ENCODE measurements at places on chromosomes 2 and 18. TPM values are rescaled to one million over a fixed set of nuclear protein-coding genes. Genes with fewer than 3 reads are reported as not detected.

GRCh38 chr18:64765908-64766307 lies 617.0 kb upstream of the LINC00305 start:
- no peak overlapping the region for H3K27ac ChIP-seq
- no peaks in the 10 kb centered on the region for H3K36me3 ChIP-seq
- H3K27me3 ChIP-seq = no peaks in the 10 kb centered on the region
- H3K4me3 ChIP-seq = no peak overlapping the region
- H3K4me1 ChIP-seq = no peaks in the 10 kb centered on the region

DNA sequence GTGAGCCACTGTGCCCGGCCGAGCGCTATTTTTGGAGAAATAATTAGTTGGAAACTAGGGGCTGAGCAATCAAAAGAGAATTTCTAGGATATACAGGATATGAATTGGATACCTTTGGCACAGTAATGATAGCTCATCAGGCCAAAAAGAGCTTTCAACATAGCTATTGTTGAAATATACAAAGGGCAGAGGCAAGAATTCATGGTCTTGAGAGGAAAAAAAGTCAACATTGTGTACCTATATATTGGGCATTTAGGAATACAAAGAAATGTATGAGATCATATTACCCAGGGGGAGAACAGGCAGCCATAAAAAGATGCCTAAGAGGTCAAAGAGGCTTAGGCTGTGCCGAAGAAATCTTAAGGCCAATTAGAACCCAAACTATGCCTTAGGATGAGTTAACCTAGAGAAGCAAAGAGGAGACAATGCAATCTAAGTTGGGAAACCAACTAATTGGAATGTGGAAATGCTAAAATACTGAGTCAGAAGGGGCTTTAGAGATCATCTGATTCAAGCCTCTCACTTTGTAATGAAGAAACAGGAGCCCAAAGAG lies 99.0 kb downstream of the RBBP8 start:
- no peak for DNase-seq
- H3K36me3 ChIP-seq = peaks cover 11% of the 10 kb centered on the region
- H3K27ac ChIP-seq = no peak overlapping the region
- no peak overlapping the region for H3K4me3 ChIP-seq
- H3K4me1 ChIP-seq = no peaks in the 10 kb centered on the region
- H3K27me3 ChIP-seq = no peaks in the 10 kb centered on the region

The UGT1A5 gene
- total RNA-seq = not detected

DNA sequence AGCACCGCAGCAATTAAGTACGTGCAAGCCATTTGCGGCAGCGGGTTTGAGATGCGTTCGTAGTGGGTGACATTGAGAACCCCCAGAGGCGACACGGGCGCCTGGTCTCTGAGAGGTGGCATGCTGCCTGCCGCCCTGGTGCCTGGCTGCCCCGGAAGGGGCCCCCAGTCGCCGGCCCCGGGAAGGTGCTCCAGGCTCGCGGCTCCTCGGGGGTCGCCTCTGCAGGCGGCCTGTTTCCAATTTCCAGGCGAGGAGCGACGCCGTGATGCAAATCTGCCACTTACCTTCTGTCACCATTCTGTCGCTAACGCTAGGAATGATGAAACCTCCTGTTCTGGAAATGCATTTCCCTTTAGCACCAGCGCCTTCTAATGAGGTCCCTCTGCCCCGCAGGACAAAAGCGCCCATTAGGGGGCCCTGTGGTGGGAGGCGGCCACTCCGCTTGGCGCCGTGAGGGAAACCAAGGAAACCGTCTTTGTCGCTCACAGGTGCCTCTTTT lies 13.0 kb downstream of the KIF5C start:
- H3K27ac ChIP-seq = no peak overlapping the region
- H3K36me3 ChIP-seq = peaks cover 1% of the 10 kb centered on the region
- H3K27me3 ChIP-seq = peaks cover 38% of the 10 kb centered on the region
- peak overlapping the region; percentile 74 for H3K4me3 ChIP-seq
- peak; percentile 30 for DNase-seq

- no peaks in the 10 kb centered on the region for H3K27me3 ChIP-seq
- no peak overlapping the region for H3K4me3 ChIP-seq
- H3K27ac ChIP-seq = no peak overlapping the region
- no peaks in the 10 kb centered on the region for H3K36me3 ChIP-seq
- DNase-seq = no peak
Measured at GRCh38 chr2:63699549-63699839, 110.7 kb downstream of the MDH1 start.

GRCh38 chr2:203033395-203033794 lies 18.7 kb downstream of the NBEAL1 start:
- peaks cover 16% of the 10 kb centered on the region for H3K4me1 ChIP-seq
- no peak overlapping the region for H3K27ac ChIP-seq
- no peak overlapping the region for H3K4me3 ChIP-seq
- H3K36me3 ChIP-seq = peaks cover 2% of the 10 kb centered on the region
- no peak for DNase-seq

DNA sequence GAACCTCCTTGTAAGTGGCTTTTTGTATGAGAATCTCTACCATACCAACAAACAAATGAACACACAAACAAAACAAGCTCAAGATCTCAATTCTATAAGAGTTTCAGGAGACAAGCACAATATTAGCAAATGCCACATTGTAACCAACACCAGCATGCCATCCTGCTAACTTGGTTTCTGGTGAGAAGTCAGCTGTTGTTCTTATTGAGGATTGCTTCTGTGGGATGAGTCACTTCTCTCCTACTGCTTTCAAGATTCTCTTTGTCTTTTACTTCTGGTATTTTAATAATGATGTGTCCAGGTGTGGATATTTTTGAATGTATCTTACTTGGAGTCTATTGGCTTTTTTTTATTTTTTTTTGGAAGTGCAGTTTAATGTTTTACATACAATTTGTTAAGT lies 131.7 kb downstream of the BCL2L11 start:
- H3K4me3 ChIP-seq = no peak overlapping the region
- no peaks in the 10 kb centered on the region for H3K27me3 ChIP-seq
- H3K4me1 ChIP-seq = peaks cover 5% of the 10 kb centered on the region
- H3K36me3 ChIP-seq = peaks cover 2% of the 10 kb centered on the region
- no peak overlapping the region for H3K27ac ChIP-seq

DNA sequence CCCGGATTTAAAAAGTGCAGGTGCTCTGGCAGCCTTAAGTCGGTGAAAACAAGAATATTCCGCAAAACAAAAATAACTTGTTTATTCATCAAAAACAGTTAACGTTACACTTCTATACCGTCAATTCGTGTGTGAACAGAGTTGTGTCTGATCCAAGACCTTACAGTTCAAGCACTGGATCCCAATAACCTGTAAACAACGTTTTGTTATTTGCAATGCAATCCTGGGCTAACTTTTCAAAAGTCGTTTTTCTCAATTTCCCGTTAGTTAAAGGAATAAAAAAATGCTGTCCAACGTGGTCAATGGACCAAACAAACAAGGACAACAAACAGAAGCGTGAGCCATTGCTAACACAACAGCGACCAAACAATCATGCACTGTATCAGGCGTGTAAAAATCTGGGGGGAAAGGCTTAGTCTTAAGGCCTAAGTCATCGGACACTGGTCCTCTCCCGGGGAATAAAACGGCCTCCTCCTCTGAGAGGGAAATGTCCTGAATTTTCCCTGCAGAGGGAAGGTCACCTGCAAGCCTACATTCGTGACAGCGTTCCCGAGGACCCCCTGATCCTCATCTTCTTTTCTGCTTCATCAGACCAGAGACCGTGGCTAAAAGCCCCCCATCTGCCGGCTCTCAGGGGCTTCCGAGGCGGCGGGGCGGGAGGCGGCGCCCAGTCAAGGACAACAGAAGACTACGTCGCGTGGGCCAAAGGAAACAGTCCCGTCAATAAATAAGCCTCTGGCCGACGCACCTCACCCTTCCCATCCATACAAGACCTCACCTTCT lies 490 bp downstream of the NDUFS1 start:
- peak overlapping the region; percentile 75 for H3K4me3 ChIP-seq
- H3K27ac ChIP-seq = peak overlapping the region; percentile 98
- H3K36me3 ChIP-seq = peaks cover 54% of the 10 kb centered on the region
- H3K27me3 ChIP-seq = no peaks in the 10 kb centered on the region
- no peak for DNase-seq
- H3K4me1 ChIP-seq = peaks cover 50% of the 10 kb centered on the region

The CNGA3 gene
- not detected for total RNA-seq

DNA sequence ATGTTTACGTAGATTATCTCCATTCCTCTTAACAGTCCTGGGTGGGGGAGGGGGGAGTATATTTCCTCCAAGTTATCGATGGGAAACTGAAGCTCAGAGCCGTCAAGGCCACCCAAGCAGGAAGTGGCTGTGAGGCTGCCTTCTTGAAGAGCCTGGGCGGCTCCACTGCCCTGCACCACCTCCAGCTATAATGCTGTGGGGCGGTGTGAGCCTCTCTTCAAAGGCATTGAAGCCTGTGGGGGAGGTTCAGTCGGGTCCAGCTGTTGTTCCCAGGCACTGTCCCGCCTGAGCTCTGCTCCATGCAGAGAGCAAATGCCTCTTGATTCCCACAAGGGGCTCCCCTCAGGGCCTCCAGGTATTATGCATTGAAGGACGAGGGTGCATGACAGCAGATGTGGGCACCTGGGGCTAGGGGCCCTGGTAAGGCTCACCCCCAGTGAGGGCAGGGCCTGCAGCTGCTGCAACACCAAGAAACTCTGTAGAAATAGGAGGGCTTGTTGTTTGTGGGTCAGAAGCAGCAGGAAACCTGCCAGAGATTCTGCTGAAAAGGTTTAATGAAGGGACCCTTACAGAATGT lies 29.5 kb upstream of the LAPTM4A start:
- H3K27ac ChIP-seq = no peak overlapping the region
- H3K36me3 ChIP-seq = no peaks in the 10 kb centered on the region
- H3K27me3 ChIP-seq = peaks cover 4% of the 10 kb centered on the region

DNA sequence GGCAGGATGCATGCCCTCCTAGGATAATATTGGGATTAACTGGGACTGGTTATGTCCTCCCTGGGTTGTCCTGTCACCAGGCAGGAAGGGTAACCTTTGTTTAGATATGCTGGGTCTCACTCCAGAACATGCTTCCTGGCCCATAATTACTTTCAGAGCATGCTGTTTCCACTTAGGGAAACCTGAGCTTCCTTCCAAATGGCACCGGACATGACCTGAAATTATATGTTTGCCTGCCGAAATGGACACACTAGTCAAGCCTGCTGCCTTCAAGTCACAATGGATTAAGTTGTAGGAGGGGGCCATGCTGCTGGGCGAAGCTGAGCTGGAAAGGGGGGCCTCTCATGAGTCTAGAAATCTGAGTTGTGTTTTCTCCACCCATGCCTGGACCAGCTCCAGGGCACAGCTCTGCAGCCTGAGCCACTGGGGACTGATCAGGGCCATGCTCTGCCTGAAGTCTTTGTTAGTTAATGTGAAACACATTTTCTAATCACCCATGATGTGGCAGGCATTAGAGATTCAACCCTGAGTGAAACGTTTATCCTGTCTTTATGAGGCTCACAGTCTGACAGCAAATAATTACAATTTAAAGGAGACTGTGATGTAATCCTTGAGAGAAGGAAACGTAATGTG lies 273.3 kb downstream of the TNS1 start:
- no peak for DNase-seq
- H3K4me3 ChIP-seq = no peak overlapping the region
- peaks cover 25% of the 10 kb centered on the region for H3K4me1 ChIP-seq
- H3K27ac ChIP-seq = no peak overlapping the region
- no peaks in the 10 kb centered on the region for H3K27me3 ChIP-seq
- peaks cover 14% of the 10 kb centered on the region for H3K36me3 ChIP-seq

The TUBA3E gene
- total RNA-seq = not detected

DNA sequence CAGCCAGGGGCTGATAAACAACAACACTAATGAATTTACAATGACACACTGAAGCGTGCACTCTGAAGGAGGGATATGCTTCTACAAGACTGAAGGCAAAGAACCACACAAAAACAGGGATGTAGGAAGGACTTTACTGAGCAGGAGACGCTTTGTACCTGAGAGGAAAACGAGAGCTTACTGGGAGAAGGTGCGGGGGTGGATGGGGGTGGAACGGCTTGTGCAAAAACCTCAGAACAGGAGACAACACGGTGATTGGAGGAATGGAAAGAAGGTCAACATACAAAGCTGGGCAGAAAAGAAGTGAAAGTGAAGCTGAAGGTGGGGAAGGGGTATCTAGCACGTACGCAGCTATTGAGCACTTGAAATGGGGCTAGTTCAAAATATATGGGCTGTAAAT lies 93.1 kb downstream of the SLC8A1 start:
- peaks cover 4% of the 10 kb centered on the region for H3K27me3 ChIP-seq
- H3K4me1 ChIP-seq = no peaks in the 10 kb centered on the region
- no peak overlapping the region for H3K4me3 ChIP-seq
- no peak overlapping the region for H3K27ac ChIP-seq

DNA sequence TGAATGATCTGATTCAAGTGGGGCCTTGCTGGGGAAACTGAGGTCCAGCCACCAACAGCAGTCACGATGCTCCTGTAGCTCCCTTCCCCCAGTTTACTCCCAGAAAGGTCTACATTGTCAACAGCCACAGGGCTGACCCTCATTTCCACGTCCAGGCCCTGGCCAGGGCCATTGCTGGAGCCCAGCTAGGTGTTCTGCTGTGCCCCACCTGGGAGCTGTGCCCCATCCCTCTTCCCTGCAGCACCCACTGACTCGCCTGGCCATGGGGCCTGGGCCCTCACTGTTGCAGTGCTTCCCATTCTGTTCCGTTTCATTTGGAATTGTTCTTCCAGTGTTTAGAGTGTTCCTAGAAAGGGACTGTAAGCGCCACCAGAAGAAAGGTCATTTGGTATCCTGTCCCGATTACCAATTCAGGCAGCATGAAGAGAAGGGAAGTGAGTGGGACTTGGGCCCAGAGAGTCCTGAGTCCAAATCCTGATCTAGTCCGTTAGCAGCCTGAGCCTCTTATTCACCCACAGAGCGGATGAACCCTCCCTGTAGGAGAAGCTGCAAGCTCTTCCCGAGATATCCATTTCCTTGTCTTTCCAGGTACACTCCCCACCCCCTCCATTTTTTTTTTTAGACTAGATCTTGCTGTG lies 73.1 kb upstream of the HPCAL1 start:
- H3K27me3 ChIP-seq = no peaks in the 10 kb centered on the region
- no peak overlapping the region for H3K4me3 ChIP-seq
- H3K36me3 ChIP-seq = no peaks in the 10 kb centered on the region
- peaks cover 6% of the 10 kb centered on the region for H3K4me1 ChIP-seq
- no peak overlapping the region for H3K27ac ChIP-seq

The CRIM1 gene
- 14.4 TPM for total RNA-seq

The TGFA gene
- total RNA-seq = 0.25 TPM

- H3K4me1 ChIP-seq = peaks cover 24% of the 10 kb centered on the region
- no peak for DNase-seq
- no peaks in the 10 kb centered on the region for H3K36me3 ChIP-seq
- H3K4me3 ChIP-seq = no peak overlapping the region
Measured at GRCh38 chr18:45653090-45653489, 37.8 kb downstream of the SLC14A2 start.

GRCh38 chr2:203975912-203976311 lies 39.3 kb downstream of the ICOS start:
- H3K36me3 ChIP-seq = no peaks in the 10 kb centered on the region
- no peaks in the 10 kb centered on the region for H3K27me3 ChIP-seq
- no peak overlapping the region for H3K27ac ChIP-seq
- no peak for DNase-seq
- H3K4me1 ChIP-seq = no peaks in the 10 kb centered on the region
- H3K4me3 ChIP-seq = no peak overlapping the region

The AQP4 gene
- not detected for total RNA-seq

The HOXD12 gene
- not detected for total RNA-seq

The TRIM54 gene
- total RNA-seq = 0.23 TPM
